Liver (tissue), 10 donors: ENCODE measurements at places on chromosomes 3 and 15. TPM values are rescaled to one million over a fixed set of nuclear protein-coding genes. Genes with fewer than 3 reads are reported as not detected.

Gene PSTPIP1
- 1.6 TPM for polyA plus RNA-seq

Gene SCN11A
- polyA plus RNA-seq = 0.06 TPM

GRCh38 chr3:19399836-19400235 lies 251.5 kb downstream of the KCNH8 start:
- no peaks in the 10 kb centered on the region for H3K4me1 ChIP-seq
- H3K27me3 ChIP-seq = no peaks in the 10 kb centered on the region
- H3K27ac ChIP-seq = no peak overlapping the region
- no peak overlapping the region for H3K4me3 ChIP-seq
- DNase-seq = no peak
- H3K36me3 ChIP-seq = no peaks in the 10 kb centered on the region

Gene KBTBD13
- polyA plus RNA-seq = not detected

GRCh38 chr15:98764291-98764690 lies 116.0 kb downstream of the IGF1R start:
- H3K4me1 ChIP-seq = no peaks in the 10 kb centered on the region
- no peak for DNase-seq
- H3K36me3 ChIP-seq = no peaks in the 10 kb centered on the region
- no peak overlapping the region for H3K4me3 ChIP-seq

GRCh38 chr3:46695177-46695961 lies 1.9 kb upstream of the ALS2CL start:
- DNase-seq = no peak
- peak overlapping the region; percentile 9 for H3K27ac ChIP-seq
- H3K4me1 ChIP-seq = peaks cover 17% of the 10 kb centered on the region
- no peak overlapping the region for H3K4me3 ChIP-seq
- no peaks in the 10 kb centered on the region for H3K27me3 ChIP-seq

- no peaks in the 10 kb centered on the region for H3K36me3 ChIP-seq
- no peak overlapping the region for H3K4me3 ChIP-seq
- no peak for DNase-seq
- H3K27me3 ChIP-seq = no peaks in the 10 kb centered on the region
Observed at GRCh38 chr15:27057904-27058645, 87.1 kb downstream of the GABRG3 start.

Gene NOP10
- 145 TPM for polyA plus RNA-seq

DNA sequence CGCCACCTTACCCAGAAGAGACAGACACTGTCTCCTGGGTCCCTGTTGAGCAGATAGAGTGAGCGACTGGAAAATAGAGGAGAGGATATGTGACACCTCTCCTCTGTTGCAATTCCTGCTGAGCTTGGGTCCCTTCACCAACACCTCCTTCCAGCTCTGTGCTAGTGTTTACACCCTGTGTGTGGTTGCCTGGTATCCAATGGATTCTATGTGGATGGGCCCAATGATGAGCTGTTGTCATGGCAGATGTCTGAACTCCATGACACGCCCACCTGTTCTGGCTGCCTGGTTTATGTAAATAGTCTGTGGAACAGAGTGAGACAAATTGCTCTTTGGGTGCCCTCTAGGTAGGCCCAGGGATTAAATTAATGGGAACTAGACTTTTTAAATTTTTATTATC lies 23.7 kb downstream of the RBM5 start:
- no peak overlapping the region for H3K4me3 ChIP-seq
- H3K27ac ChIP-seq = no peak overlapping the region
- H3K27me3 ChIP-seq = no peaks in the 10 kb centered on the region
- H3K4me1 ChIP-seq = no peaks in the 10 kb centered on the region

DNA sequence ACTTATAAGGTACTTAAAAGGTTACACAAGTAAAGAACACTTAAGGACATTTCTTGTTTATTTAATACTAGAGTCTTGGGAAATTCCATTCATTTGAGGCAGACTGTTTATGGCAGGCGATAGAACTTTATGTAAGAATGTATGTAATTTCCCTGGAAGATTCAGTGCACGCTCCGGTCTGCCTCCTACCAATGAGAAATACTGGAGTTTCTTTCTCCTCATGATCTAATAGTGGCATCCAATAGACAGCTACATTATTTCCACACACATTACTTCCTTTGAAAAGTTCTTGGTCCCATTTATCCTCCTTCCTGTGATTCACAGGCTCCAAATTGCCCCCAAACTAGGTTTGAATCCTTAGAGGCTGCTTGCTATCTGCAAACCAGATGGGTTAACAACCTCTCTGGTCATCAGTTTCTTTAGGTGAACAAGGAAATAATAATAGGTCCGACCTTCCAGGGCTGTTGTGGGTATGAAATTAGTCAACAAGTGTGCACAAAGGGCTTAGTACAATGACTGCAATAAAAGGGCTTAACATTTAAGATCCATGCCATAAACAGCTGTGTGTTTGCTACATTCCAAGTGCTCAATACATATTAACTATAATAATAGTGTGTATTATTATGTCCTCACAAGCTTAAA lies 30.7 kb downstream of the EIF4E3 start:
- no peaks in the 10 kb centered on the region for H3K36me3 ChIP-seq
- no peaks in the 10 kb centered on the region for H3K27me3 ChIP-seq
- no peak for DNase-seq
- no peak overlapping the region for H3K4me3 ChIP-seq

- H3K4me1 ChIP-seq = no peaks in the 10 kb centered on the region
- no peaks in the 10 kb centered on the region for H3K27me3 ChIP-seq
- no peak overlapping the region for H3K4me3 ChIP-seq
- DNase-seq = no peak
Observed at GRCh38 chr3:188839187-188839695, 332.5 kb upstream of the TPRG1 start.

- H3K36me3 ChIP-seq = no peaks in the 10 kb centered on the region
- DNase-seq = no peak
- H3K4me1 ChIP-seq = peaks cover 12% of the 10 kb centered on the region
Observed at GRCh38 chr15:29670998-29671981, 151.0 kb downstream of the TJP1 start.

DNA sequence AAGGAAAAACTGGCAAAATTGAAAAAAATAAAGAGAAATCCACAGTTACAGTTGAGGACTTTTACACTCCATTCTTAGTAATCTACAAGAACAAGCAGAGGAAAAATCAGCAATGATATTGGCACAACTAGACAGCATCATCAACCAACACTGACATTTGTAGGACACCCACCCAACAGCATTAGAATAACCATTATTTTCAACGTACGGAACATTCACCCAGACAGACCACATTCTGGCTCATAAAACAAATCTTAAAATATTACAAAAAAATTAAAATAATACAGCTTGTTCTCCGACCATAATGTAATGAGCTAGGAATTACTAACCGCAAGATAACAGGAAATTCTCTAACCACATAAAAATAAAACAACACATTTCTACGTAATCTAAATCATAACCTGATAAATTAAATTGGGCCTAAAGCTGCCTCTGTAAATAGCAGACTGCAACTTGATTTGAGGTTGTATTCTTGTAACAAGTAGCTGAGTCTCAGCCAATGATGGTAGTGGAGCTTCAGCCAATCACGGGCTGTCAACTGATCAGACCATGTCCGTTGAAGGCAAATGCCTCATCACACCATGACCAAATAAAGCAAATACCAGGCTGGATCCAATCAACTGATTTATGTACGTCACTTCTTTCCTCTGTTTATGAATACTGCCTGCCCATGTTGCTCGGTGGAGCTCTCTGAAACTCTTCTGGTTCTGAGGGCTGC lies 9.2 kb downstream of the PLSCR4 start:
- H3K36me3 ChIP-seq = peaks cover 3% of the 10 kb centered on the region
- no peak overlapping the region for H3K27ac ChIP-seq
- DNase-seq = no peak

Gene PPP1R14D
- not detected for polyA plus RNA-seq

DNA sequence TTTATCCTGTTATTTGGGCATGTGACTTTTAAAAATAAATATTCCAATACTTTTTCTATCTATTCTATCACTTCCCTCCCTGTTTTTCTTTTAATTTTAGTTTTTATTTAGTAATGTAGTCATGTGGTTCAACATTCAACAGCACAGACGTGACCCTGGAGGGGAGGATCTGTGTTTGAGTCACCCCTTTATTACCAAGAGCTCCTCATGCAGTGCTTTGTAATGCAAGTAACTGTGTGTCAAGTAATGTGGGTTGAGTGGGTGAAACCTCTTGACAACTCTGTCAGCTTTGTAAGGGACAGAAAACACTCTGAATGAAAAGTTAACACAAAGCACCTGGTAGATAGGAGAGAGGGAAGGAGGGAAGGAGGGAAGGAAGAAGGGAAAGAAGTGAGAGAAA lies 89.7 kb upstream of the FGF12 start:
- no peak for DNase-seq
- H3K4me1 ChIP-seq = no peaks in the 10 kb centered on the region
- no peaks in the 10 kb centered on the region for H3K36me3 ChIP-seq

Gene CLDN1
- polyA plus RNA-seq = 57.8 TPM

Gene HGD
- 250 TPM for polyA plus RNA-seq

Gene ACTC1
- not detected for polyA plus RNA-seq

- no peaks in the 10 kb centered on the region for H3K27me3 ChIP-seq
- H3K4me3 ChIP-seq = no peak overlapping the region
- H3K27ac ChIP-seq = no peak overlapping the region
- H3K36me3 ChIP-seq = no peaks in the 10 kb centered on the region
- no peaks in the 10 kb centered on the region for H3K4me1 ChIP-seq
Observed at GRCh38 chr15:73781038-73781925, 28.1 kb upstream of the INSYN1 start.

- no peaks in the 10 kb centered on the region for H3K4me1 ChIP-seq
- H3K27ac ChIP-seq = no peak overlapping the region
- no peaks in the 10 kb centered on the region for H3K27me3 ChIP-seq
- no peak for DNase-seq
- peak overlapping the region; percentile 29 for H3K4me3 ChIP-seq
- no peaks in the 10 kb centered on the region for H3K36me3 ChIP-seq
Observed at GRCh38 chr3:28399206-28399605, 50.6 kb upstream of the AZI2 start.

Gene WDR53
- 3.4 TPM for polyA plus RNA-seq

Gene ADAMTSL3
- polyA plus RNA-seq = 8.8 TPM

GRCh38 chr15:43239732-43240491 lies 19.1 kb upstream of the EPB42 start:
- H3K4me3 ChIP-seq = no peak overlapping the region
- no peaks in the 10 kb centered on the region for H3K4me1 ChIP-seq
- no peak for DNase-seq
- H3K36me3 ChIP-seq = no peaks in the 10 kb centered on the region
- no peaks in the 10 kb centered on the region for H3K27me3 ChIP-seq
- no peak overlapping the region for H3K27ac ChIP-seq

DNA sequence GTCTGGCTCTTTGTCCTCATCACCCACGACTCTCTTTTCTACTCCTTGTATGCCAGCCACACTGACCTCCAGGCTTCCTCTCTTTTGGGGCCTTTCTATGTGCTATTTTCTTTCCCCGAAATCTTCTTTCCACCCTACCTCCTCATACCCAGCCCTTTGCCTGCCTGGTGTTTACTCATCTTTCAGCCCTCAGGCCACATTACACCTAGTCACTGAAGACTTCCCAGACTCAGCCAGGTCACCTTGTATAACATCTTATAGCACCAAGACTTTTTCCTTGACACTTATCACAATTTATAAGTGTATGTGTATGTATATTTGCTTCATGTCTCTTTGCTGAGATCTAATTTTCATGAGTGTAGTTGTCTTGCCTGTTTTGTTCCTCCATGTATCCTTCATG lies 396.4 kb downstream of the NLGN1 start:
- no peaks in the 10 kb centered on the region for H3K27me3 ChIP-seq
- no peaks in the 10 kb centered on the region for H3K4me1 ChIP-seq
- H3K36me3 ChIP-seq = no peaks in the 10 kb centered on the region

Gene GPR87
- polyA plus RNA-seq = not detected

Gene AGBL1
- not detected for polyA plus RNA-seq

GRCh38 chr3:194832346-194833104 lies 146.8 kb downstream of the FAM43A start:
- H3K36me3 ChIP-seq = no peaks in the 10 kb centered on the region
- no peaks in the 10 kb centered on the region for H3K27me3 ChIP-seq
- H3K4me1 ChIP-seq = no peaks in the 10 kb centered on the region
- H3K4me3 ChIP-seq = no peak overlapping the region
- no peak for DNase-seq

DNA sequence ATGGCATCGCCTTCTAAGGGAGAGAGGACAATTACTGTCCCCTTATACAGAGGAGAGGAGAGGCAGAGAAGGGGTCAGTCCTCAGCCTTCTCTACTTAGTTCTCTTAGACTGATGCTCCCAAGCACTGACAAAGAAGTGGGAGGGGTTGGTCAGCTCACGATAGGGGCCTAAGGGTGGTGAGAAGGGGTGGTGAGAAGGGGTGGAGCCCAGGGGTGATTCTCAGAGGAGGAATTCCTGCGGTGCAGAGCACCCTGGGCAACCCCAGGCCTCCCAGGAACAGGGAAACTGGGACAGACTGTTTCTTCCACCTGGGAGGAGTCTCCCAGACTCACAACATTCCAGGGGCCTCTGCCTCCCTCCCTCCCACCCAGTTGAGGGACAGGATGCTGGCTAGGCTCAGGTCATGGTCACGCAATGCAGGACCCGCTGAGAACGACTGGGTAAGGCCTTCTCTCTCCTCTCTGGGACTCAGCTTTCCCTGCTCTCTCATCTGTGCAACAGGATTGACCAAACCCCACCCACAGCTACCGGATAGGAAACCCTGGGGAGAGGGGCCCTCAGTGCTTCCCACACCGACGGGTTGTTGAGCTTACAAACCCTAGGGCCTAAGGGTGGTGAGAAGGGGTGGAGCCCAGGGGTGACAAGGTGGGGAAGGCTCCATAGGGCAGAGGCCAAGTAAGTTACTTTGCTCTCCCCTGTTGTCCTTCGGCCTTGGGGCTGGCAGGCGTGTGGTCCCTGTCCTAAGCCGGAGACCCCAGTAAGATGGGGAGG lies 1.5 kb downstream of the TPRA1 start:
- peak overlapping the region; percentile 86 for H3K4me3 ChIP-seq
- H3K36me3 ChIP-seq = no peaks in the 10 kb centered on the region
- DNase-seq = peak; percentile 57

- no peak overlapping the region for H3K4me3 ChIP-seq
- H3K27me3 ChIP-seq = no peaks in the 10 kb centered on the region
- DNase-seq = no peak
- H3K4me1 ChIP-seq = peaks cover 7% of the 10 kb centered on the region
- H3K36me3 ChIP-seq = peaks cover 9% of the 10 kb centered on the region
Observed at GRCh38 chr3:149507491-149508324, 33.2 kb downstream of the TM4SF4 start.

Gene CDHR4
- not detected for polyA plus RNA-seq

Gene SEMA7A
- 0.14 TPM for polyA plus RNA-seq

- no peaks in the 10 kb centered on the region for H3K36me3 ChIP-seq
- no peaks in the 10 kb centered on the region for H3K4me1 ChIP-seq
- DNase-seq = no peak
- H3K27me3 ChIP-seq = no peaks in the 10 kb centered on the region
- no peak overlapping the region for H3K27ac ChIP-seq
Observed at GRCh38 chr15:20348291-20348899, 193.2 kb downstream of the GOLGA6L6 start.

Gene SLC22A14
- not detected for polyA plus RNA-seq

- no peaks in the 10 kb centered on the region for H3K27me3 ChIP-seq
- no peaks in the 10 kb centered on the region for H3K4me1 ChIP-seq
Observed at GRCh38 chr3:44069276-44069675, 172.4 kb upstream of the TOPAZ1 start.

Gene PCSK6
- 212 TPM for polyA plus RNA-seq

- no peaks in the 10 kb centered on the region for H3K27me3 ChIP-seq
- no peaks in the 10 kb centered on the region for H3K36me3 ChIP-seq
- H3K4me1 ChIP-seq = no peaks in the 10 kb centered on the region
- H3K4me3 ChIP-seq = no peak overlapping the region
Observed at GRCh38 chr3:24043168-24043567, 98.1 kb downstream of the NR1D2 start.

GRCh38 chr3:106765342-106765741 lies 611.9 kb upstream of the CCDC54 start:
- DNase-seq = no peak
- no peaks in the 10 kb centered on the region for H3K27me3 ChIP-seq
- no peak overlapping the region for H3K27ac ChIP-seq

GRCh38 chr15:39115379-39116057 lies 465.4 kb upstream of the THBS1 start:
- H3K27me3 ChIP-seq = no peaks in the 10 kb centered on the region
- no peak overlapping the region for H3K4me3 ChIP-seq
- H3K36me3 ChIP-seq = no peaks in the 10 kb centered on the region
